NCI-H446 treated with DMSO at 0.1 percent for 48 hours (cell line): ENCODE measurements at places on chromosomes 12 and 14.

GRCh38 chr12:24898606-24899005, 50.3 kb downstream of the BCAT1 start:
- DNase-seq: no peak

GRCh38 chr14:96098309-96098998, 59.3 kb downstream of the C14orf132 start:
- DNase-seq: peak; percentile 69

DNA sequence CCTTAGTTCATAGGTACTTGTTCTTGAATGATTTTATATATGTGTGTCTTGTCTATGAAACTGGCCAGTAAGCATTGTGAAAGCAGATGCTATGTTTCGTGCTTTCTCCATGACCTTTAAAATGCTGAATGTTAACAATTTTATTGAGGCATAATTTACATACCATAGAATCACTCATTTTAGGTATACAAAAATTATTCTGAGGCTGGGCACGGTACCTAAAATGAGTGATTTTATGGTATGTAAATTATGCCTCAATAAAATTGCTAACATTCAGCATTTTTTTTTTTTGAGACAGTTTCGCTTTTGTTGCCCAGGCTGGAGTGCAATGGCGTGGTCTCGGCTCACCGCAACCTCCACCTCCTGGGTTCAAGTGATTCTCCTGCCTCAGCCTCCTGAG, 6.8 kb downstream of the ESYT1 start:
- DNase-seq: no peak

- peak; percentile 53 for DNase-seq
Measured at GRCh38 chr12:49336645-49337584, at the start of gene C1QL4. C1QL4 (minus strand) TSS chr12:49337188; CDS start chr12:49336477, 711 bp downstream.

- no peak for DNase-seq
Measured at GRCh38 chr12:121392325-121392716, 7.6 kb upstream of the RNF34 start.

GRCh38 chr12:92330654-92331053, 185.0 kb upstream of the BTG1 start:
- no peak for DNase-seq

DNA sequence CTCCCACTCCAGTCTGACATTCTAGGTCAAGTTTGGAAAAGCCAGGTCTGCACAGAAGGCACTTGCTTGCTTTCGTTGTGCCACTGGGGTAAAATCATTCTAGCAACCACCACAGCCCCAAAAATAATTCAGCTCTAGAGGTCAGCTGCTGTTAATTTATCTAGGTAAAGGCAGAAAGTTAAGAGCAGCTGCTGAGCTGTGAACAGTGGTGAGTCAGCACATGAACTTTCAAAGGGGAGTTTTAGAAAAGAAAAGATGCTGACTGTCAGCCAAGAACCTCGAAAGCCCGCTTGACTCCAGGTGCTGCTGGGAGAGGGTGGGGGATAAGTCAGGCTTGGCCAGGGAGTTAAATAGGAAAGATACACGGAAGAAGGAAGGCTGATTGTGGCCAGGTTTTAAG, 12.7 kb downstream of the CCDC197 start:
- DNase-seq: no peak

GRCh38 chr12:46676797-46677520, 148.8 kb downstream of the SLC38A4 start:
- no peak for DNase-seq

DNA sequence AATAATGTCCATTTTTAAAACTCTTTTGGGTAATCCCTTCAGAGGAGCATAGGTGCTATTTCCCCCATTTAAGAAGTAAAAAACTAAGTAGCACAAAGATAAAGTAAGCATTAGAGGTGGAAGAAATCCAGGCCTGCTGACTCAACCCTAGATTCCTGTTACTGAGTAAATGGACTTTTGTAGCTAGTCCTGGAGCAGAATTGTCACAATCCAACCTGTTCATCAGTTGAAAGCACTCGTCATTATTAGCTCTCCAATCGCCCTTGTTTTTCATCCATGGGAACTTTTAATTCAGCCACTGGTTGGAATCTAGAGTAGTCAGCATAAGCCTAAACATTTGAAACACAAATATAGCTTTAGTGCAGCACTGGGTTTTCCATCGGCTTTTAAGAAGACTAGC, 139.5 kb upstream of the AMIGO2 start:
- no peak for DNase-seq

- no peak for DNase-seq
Measured at GRCh38 chr12:53327435-53328042, 6.1 kb upstream of the AAAS start.

DNA sequence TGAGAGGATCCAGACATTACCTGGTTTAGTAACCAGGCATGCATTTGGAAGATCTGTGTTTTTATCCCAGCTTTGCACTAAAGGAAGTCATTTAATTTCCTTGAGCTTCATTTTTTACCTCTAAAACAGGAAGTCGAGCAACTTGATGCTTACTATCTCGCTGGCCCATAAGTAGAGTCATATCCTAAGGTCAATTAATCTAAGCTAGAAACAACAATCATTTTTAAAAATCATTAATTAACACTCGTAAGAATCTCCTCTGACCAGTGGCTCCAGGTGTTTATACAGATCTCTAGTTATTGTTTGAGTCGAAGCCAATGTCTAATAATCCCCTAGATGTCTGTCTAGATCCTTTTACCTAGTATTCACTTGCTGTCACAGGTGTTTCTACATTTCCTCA, 355.8 kb upstream of the DCN start:
- DNase-seq: no peak

GRCh38 chr12:95304673-95305198, 87.1 kb downstream of the VEZT start:
- no peak for DNase-seq

DNA sequence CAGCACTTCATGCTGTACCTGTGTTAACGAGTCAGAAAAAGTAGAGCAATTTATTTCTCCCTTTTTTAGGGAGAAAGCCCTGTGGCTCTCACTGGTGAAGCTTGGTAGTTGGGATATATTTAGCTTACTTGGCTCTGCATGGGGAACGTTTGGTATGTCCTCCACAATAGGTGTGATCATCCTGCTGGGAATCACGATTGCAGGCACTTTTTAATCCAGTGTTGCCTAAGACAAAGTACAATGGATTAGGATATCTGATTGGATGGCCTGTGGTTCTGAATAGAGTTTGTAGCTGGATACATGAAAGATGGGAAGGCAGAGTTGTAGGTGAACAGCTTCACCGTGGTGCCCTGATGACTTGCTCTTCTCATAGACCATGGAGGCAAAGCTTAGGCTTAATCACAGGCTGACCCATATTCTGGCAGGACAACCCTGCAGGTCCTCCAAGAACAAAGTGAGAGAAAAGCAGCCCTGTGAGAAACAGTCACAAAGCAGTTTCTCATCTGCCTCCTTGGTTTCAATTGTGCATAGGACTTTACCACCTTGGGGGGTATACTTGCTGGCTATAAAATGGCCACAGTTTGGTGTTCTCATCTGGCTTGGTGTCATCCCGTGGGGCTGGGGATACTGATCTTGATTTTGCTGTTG, 7.5 kb downstream of the RESF1 start:
- no peak for DNase-seq

DNA sequence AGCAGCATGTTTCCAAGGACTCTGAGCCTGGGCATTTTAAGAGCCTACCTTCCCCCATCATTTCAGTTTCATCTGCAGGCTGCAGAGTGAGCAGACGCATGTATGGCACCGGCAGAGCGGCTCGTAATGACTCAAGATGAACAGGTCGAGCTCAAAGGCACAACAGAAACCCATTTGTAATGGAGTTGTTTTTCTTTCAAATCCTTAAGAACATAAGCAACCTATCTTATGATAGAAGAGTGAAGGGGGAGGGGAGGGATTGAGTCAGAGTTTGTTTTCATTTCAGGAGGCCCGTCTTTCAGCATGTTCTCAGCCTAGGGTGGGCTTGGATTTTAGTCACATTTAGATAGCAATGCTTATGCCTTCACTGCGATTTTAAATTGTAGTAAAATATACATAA, 54.9 kb upstream of the CISTR start:
- no peak for DNase-seq

- no peak for DNase-seq
Measured at GRCh38 chr12:89756585-89757398, 48.2 kb upstream of the ATP2B1 start.

GRCh38 chr14:21039585-21040369, 2.4 kb upstream of the RNASE7 start:
- peak; percentile 4 for DNase-seq

DNA sequence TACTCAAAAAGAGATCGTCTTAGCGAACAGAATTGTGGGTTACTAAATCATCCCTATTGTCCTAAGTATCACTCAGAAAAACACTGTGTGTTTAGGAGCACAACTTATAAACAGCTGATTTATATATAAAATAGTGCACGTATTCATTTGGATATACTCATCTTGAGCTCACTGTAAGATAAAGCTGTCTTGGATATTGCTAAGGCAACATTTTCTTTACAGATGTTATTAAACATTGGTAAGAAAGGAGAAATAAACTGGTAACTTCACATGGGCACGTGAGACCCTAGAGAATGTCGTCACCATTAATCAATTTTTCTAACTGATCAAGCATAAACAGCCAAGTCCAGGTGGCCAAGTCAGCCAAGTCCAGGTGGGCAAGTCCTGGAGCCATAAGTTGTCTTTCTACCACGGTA, 1.7 kb downstream of the PAWR start:
- no peak for DNase-seq

DNA sequence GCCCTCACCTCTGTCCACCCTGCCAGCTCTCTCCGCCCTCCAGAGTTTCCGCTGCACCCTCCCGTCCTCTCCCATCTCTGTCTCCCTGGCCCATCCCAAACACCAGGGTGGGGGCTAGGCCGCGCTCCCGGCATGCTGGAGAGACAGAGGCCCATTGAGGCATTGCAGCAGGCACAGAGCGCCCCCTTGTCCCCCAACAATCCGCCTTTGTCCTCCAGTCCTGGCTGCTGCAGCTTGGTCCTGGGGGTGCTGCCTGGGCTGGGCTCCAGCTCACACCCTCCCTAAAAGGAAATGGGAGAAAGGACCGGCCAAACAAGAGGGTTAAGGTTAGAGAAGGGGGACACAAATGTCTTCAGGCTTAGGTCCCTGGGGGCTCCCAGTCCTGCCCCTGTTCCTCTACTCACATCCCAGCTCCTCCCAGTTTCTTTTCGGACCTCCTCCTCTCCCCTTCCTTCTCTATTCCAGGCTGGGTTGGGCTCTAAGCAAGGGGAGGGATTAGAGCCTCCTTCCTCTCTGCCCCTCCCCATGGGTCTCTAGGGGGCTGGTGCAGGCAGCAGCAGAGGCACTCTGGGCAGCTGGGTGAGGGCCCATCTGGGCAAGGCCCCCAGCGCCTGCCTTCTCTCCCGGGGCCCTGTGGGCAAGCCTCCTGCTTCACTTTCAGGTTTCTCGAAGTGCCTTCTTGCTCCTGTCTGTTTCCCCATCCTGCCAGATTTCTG, at the start of gene CMTM5:
Gene CMTM5 (plus strand): TSS at position 565 of the 716 bp plus-strand sequence. CDS start 206 bp downstream, outside the sequence.
- no peak for DNase-seq

GRCh38 chr12:124927201-124928094, 13.0 kb upstream of the UBC start:
- no peak for DNase-seq

DNA sequence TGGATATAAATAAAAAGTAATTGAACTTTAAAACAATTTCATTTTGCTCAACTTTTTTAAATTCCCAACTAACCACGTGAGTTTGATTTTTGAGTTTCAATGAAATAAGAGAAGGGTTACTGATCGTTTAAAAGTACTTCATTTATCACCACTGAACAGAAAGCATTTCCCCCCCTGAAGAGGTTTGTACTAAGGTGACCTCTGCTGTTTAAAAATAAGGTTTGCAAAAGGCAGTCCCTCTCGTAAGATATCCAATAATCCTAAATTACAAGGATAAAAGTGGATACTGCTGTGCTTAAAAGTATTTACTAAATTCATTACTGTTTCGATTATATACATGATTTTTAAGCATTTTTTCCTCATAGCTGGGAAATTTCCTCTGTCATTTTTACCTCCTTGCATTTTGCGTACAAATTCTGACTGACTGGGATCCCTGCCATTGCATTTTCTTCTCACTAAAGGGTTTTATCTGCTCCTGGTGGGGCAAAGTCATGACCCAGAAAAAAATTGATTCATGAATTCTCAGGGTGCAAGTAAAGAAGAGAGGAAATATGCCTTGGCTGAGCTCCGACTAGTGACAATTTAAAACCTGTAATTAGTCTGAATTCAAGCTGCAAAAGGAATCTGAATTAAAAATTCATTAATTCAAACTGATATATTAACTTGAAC, 463.8 kb downstream of the PRKD1 start:
- DNase-seq: peak; percentile 91

- peak; percentile 95 for DNase-seq
Measured at GRCh38 chr12:121802843-121803698, 738 bp upstream of the SETD1B start.

GRCh38 chr14:61376314-61376713, 54.9 kb downstream of the PRKCH start:
- no peak for DNase-seq

DNA sequence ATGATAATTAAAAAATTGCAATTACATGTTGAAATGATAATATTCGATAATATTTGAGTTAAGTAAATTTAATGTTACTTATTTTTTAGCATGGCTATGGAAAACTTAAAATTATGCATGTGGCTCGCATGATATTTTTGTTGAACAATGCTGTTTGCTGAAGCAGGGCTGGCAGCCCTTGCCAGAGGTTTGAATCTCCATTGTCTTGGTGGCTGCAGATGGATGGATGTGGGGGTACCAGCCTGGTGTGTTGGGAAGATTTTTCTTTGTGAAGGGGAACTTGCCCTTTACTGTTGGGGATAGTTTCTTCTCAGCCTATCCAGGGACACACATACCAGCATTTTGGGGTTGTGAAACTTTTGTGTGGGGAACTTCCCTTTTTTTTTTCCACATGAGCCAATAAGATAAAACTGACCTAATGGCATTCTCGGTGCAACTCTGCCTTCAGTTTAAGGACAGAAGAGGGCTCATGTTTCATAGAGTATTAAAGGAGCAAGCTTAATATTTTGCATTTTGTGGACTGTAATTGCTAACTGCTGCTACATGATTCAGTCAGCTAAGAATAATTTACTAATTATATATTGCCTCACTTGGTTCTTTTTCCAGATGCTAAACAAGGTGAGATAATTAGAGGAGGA, 8.8 kb downstream of the RASSF3 start:
- peak; percentile 31 for DNase-seq

DNA sequence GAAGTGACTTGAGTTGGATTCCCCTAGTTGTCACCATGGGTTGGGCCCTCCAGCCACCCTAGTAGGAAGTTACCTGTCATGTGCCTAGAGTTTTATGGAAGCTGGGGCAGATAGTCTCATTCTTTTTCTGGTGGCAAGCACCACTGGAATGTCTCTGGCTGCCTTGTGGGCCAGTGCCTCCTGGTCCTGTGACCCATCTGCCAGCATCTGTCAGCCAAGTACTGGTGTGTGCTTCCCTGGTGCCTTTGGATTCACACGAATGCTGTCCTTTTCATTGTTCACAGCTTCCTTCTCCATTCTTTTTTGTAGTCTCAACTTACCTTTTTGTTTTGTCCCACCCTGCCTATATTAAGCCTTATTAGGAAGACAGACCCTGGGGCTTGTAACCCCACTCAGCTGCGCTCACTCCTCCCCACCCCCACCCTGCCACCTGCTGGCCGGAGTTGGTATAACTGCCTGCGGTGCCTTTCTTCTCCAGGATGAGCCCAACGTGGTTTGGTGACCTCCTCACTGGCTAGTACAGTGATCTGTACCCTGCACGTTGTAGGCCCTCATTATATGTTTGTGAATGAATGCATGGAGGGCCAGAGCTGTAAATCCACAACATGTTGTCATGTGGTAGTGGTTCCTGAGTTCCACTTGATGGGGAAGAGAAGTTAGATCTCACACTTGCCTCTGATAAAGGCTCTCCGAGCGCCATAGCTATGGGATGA, 125.7 kb downstream of the TSPAN9 start:
- no peak for DNase-seq

- DNase-seq: no peak
Measured at GRCh38 chr14:50340963-50341362, 28.8 kb downstream of the DMAC2L start.
